ENCODE measurements at places on chromosomes 4 and X.
A peak's percentile ranks its signal among the peaks of the same experiment; 100 is the strongest.

DNA sequence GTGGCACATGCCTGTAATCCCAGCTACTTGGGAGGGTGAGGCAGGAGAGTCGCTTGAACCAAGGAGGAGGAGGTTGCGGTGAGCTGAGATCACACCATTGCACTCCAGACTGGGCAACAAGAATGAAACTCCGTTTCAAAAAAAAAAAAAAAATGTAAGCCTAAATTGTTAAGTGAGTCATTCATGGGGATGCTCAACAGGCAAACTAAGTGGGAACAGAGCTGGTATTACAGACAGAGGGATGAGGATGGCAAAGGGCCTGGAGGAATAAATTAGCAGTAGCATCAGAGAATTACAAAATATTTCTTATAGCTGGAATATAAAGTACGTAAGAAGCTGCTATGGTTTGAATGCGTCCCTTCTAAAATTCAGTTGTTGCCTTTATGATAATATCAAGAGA, 43.4 kb upstream of the OGT start:
- no peak for DNase-seq

DNA sequence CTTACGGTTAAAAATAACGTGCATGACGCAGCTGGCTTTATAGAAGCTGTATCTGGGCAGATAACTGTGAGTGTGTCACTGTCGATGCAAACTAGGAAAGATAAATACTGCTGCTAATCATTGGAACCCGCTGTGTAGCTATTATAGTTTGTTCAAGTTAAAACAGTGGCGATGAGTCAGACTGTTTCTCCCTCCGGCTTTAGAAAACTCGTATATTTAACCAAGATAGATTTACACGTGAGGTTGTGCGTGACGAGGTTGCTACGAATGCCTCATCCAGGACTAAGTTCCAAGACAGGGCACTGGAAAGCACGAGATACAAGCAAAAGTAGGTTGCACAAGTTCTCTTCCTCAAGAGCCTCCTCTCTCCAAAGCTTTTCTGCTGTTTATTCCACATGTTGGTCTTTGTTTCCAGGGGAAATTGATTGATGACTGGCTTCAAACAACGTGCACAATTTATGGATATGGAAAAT, 270.7 kb downstream of the FBXW7 start:
- DNase-seq, result no peak

GRCh38 chrX:19566359-19567222, 51.3 kb upstream of the MAP3K15 start:
- no peak for DNase-seq

- peak; percentile 6 for DNase-seq
These were observed 18.9 kb downstream of the RPS4X start for GRCh38 chrX:72258174-72258573.

- DNase-seq, result peak; percentile 83
These were observed 137.6 kb downstream of the DCK start for GRCh38 chr4:71130827-71131603.
